ENCODE measurements at places on chromosomes 5 and 9.

DNA sequence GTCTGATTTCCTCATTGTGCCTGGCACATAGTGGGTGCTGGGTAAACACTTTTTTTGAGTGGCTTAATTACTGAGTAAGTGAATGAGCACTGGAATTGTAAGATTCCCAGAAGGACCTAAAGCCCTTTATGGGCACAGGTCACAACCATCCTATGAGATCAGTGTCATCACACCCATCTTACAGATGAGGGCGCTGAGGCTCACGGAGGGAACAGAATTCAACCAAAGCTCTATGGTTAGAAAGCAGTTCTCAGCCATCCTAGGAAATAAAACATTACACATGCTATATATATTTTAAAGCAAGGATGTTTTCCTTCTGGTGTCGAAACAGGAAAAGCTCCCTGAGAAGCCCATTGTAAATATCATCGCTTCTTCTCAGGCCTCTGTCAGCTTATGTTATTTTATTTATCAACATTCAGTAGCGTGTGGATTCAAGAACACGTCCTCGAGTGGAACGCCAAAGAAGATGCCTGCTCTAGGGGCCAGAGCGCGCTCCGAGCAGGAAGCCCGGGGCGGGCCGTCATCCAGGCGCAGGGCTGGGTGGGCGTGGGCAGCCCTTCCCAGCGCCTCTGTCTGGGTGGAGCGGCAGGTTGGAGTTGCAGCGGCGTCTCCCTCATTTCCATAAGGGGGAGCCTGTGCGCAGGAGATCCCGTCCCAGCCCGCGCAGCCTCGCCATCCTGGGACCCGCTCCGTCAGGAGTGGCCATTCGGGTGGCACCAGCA is 155.8 kb upstream of the SMIM23 start:
- peaks cover 16% of the 10 kb centered on the region for H3K27me3 ChIP-seq
- H3K4me1 ChIP-seq: no peaks in the 10 kb centered on the region
- no peak overlapping the region for H3K4me3 ChIP-seq
- H3K27ac ChIP-seq: no peak overlapping the region
- DNase-seq: no peak
- H3K36me3 ChIP-seq: no peaks in the 10 kb centered on the region

GRCh38 chr5:124696898-124697297 is 49.5 kb downstream of the ZNF608 start:
- H3K27me3 ChIP-seq: no peaks in the 10 kb centered on the region
- H3K4me3 ChIP-seq: no peak overlapping the region
- no peaks in the 10 kb centered on the region for H3K4me1 ChIP-seq
- no peaks in the 10 kb centered on the region for H3K36me3 ChIP-seq
- no peak for DNase-seq
- no peak overlapping the region for H3K27ac ChIP-seq

GRCh38 chr9:15182101-15182551 is 124.9 kb downstream of the TTC39B start:
- H3K36me3 ChIP-seq: peaks cover 54% of the 10 kb centered on the region
- DNase-seq: no peak
- H3K27me3 ChIP-seq: no peaks in the 10 kb centered on the region
- no peak overlapping the region for H3K4me3 ChIP-seq
- peaks cover 8% of the 10 kb centered on the region for H3K4me1 ChIP-seq

DNA sequence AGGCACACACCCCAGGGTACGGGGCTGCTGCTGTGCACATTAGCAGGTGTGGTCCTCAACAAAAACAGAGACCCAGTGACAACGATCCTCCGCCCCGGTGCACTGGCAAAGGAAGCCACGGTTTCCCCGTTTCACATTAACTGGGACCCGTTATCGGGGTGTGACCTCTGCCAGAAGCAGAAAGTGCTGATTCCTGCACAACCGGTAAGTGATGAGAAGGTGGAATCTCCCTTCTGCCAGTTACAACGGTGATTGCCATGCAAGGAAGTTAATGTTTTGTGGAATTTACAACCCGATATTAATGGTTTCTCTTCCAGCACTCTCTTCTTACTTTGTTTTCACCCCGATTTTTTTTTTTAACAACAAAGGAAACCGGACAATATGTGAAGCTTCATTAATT is 294.9 kb upstream of the IRX1 start:
- H3K36me3 ChIP-seq: no peaks in the 10 kb centered on the region
- no peaks in the 10 kb centered on the region for H3K4me1 ChIP-seq
- no peak overlapping the region for H3K4me3 ChIP-seq

DNA sequence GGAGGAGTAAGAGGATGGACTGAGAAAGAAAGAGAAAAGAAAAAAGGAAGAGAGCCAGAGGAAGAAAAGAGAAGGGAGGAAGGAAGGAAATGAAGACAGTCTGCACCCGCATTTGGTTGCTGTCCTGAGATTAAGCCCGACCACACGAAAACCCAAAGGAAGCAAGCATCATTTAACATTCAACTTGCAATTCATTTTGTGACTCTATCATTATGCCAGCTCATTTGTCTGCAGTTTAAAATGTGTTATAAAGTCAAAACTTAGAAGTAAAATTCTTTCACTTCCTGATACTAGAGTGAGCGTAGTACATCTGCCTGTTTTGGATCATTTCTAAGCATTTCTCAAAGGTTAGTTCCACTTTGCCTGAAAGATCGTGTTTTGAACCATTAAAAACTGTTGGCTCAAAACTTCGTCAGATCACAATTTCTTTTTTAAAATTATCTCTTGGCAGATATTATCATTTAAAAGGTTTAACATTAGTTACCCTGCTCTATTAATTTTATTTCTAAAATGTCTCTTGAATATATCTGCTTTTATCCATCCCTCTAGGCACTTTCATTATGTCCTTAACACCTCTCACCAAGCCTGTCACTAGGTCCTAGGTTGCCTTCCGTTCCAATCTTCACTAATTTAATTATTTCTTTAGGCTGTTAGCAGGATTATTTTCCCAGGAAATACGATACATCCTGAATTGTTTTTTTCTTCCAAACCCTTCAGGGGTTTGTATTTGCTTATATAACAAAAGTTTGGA is 240.9 kb downstream of the TLE4 start:
- no peaks in the 10 kb centered on the region for H3K36me3 ChIP-seq
- H3K4me1 ChIP-seq: peaks cover 17% of the 10 kb centered on the region
- peak; percentile 62 for DNase-seq
- H3K27me3 ChIP-seq: peaks cover 6% of the 10 kb centered on the region
- peak overlapping the region; percentile 72 for H3K4me3 ChIP-seq
- H3K27ac ChIP-seq: no peak overlapping the region

DNA sequence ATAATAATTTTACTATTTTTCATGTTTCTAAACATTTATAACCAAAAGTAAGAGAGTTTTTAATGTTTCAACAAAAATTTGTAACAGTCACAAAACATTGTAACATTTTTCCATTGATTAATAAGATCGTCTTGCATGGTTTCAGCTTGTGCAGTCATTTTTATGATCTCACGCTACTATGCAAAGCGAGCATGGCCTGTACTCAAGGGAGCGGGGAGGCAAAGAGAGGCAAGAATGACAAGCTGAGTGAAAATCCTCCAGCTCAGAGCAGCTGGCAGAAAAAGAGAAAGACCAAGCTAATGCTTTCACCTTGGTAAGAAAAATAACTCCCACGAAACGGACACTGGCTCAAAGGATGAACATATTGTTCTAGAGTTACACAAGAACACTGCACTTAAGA is 90.0 kb upstream of the SV2C start:
- no peaks in the 10 kb centered on the region for H3K4me1 ChIP-seq
- no peak for DNase-seq
- peaks cover 2% of the 10 kb centered on the region for H3K27me3 ChIP-seq
- H3K27ac ChIP-seq: no peak overlapping the region

DNA sequence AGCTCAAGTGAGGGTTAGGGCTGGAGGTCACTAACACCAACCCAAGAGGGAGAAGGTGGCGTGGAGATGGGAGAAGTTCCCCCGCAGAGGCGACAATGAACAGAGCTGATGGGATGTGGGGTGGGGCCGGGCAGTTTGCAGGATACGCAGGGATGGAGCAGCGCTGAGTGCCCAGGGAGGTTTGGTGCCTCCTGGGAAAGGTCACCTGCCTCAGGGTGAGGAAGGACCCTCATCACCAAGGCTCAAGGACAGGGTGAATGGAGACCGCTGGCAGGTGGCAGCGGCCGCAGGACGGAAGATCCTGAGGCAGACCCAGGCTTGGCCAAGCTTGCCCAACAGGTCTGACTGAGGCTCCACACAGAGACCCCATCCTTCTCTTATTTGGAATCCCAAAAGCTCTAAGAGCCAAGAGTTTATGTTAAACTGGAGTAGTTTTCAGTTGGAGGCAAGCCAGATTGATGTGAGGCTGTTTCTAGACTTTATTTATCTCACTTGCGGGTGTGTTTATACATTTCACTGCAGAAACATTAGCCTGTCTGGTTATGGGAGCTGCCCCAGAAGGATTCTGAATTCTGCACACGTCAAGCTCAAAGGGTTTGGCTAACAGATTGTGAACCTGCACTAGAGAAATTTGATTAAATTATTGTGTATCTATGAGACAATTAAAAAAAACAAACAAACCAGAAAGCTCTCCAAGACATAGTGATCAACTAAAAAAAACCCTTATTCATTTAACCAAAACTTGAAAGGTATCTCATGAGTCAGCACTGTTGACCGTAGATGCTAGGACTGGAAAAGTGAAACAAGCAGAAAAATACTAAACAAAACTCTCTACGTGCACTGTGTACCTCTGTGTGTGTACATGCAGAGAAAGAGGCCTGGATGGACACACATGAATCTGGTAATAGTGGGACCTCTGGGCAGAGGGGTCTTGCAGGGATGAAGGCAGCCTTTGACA is 146.2 kb upstream of the PHYKPL start:
- H3K27ac ChIP-seq: no peak overlapping the region
- H3K27me3 ChIP-seq: no peaks in the 10 kb centered on the region
- H3K36me3 ChIP-seq: no peaks in the 10 kb centered on the region
- no peaks in the 10 kb centered on the region for H3K4me1 ChIP-seq
- no peak overlapping the region for H3K4me3 ChIP-seq

- no peak overlapping the region for H3K27ac ChIP-seq
- no peaks in the 10 kb centered on the region for H3K4me1 ChIP-seq
- H3K27me3 ChIP-seq: no peaks in the 10 kb centered on the region
- no peak for DNase-seq
Observed at GRCh38 chr5:121396716-121397115, 455.0 kb upstream of the FTMT start.

DNA sequence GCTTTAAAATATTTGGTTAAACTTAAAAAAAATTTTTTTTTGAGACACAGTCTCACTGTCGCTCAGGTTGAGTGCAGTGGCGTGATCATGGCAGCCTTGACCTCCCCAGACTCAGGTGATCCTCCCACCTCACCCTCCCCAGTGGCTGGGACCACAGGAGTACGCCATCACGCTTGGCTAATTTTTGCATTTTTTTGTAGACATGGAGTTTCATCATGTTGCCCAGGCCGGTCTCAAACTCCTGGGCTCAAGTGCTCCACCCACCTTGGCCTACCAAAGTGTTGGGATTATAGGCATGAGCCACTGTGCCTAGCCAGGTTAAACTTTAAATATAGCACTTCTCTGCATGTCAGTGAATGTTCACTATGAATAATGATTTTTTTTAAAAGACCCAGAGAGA is 224.5 kb upstream of the RFX3 start:
- no peak overlapping the region for H3K27ac ChIP-seq
- DNase-seq: no peak
- H3K36me3 ChIP-seq: no peaks in the 10 kb centered on the region
- H3K4me1 ChIP-seq: peaks cover 15% of the 10 kb centered on the region
